ENCODE measurements at places on chromosomes 12 and 14.

- no peak for DNase-seq
These were observed 68.3 kb upstream of the TBPL2 start for GRCh38 chr14:55508676-55509075.

- DNase-seq = no peak
These were observed 15.3 kb downstream of the TNFAIP2 start for GRCh38 chr14:103138301-103139131.

GRCh38 chr12:105409801-105410471, 79.4 kb downstream of the C12orf75 start:
- no peak for DNase-seq

- DNase-seq = no peak
These were observed 16.3 kb downstream of the DYNC1H1 start for GRCh38 chr14:101980700-101981099.

DNA sequence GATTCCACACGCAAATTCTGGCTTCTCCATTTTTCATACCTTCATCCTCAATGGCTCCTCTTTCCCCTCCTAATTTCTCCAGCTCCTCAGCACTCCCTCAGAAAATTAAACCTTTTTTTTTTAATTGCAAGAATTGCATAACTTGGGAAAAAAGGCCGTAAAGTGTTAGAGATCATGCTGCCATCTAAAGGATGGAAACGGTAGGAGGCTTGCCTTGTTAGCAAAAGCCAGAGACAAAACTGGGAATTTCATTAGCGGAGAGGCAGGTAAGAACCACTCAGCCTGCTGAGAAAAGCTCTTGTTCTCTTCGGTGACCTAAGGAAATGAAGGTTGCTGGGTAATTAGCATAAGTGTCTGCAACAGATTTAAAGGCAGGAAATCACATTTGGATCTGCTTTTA, 204.3 kb downstream of the AEBP2 start:
- no peak for DNase-seq
